SIG-M5 (cell line): ENCODE measurements at places on chromosomes 11 and 22.

DNA sequence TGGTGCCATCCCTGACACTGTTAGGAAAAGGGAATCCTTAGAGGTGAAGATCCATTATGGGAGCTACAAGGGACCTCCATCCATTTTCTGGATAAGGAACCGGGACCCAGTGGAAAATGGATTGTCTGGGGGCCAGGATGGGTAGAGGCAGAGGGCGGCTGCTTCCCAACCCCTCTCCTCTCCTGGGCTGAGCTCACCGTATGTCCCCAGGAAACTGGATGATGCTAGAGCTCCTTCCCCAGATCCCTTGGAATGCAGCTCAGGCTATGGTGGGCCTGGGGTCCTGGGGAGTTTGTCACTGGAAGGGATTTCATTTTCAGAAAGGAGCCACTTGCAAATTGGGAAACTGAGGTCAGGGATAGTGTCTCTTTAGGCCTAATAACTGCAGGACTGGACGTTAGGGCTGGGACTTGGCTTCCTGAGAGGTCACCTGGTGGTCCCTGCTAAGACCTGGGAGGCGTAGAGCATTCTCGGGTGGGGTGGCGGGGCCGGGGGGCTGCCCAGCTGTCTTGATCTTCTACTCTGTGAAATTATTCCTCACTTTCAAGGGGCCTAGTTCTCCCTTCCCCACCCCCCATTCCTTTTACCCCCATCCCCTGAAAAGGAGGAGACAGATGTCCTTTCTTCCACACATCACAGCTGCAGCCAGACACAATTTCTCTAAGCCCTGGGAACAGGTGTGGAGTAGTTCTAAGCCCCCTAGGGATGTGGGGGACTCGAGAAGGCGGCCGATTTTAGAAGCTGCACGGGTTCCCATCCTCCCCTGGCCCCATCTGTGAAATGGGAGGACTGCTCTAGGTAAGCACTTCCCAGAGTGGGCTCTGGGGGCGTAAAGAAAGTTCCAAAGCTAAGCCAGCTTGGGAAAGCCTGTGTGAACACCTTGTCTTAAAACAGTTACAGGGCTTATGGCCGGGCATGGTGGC lies 99.8 kb downstream of the PKNOX2 start:
- DNase-seq = no peak

DNA sequence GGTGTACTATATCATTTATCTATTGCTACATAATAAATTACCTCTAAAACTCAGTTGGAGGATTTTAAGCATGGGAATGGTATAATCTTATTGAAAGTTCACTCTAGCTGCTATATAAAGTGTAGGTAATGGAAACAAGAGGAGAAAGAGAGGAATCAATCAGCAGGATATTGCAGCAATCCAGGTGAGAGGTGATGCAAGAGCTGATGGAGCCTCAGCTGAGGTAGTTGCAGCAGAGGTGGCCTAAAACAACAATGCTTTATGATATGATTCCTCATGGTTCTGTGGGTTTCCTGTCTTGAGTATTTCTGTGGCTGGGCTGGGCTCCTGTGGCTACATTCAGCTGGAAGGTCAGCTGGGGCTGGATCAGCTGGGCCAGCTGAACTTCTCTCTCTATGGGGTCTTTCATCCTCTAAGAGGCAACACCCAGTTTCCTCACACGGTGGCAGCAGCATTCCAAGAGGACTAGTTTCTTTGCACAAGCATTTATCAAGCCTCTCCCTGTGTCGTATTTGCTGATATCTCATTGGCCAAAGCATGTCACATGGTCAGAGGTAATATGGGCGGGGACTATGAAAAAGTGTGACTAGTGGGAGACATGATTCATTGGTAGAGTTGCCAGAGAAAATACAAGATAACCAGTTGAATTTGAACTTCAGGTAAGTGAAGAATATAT lies 135.4 kb upstream of the LARGE1 start:
- no peak for DNase-seq

DNA sequence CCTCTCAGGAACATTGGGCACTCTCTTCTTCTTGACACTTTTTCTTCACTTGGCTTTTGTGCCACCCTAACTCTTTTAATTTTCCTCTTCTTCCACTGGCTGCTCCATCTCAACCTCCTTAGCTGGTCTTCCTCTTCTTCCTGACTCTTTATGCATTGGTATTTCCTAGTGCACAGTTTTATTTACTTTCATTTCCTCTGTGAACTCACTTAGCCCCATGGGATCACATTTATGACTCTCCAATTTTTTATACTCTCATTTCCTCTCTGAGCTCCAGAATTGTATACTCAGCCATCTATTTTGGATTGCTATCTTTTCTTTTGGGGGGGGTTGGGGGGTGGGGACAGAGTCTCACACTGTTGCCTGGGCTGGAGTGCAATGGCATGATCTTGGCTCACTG lies 38.5 kb upstream of the LARGE1 start:
- no peak for DNase-seq

DNA sequence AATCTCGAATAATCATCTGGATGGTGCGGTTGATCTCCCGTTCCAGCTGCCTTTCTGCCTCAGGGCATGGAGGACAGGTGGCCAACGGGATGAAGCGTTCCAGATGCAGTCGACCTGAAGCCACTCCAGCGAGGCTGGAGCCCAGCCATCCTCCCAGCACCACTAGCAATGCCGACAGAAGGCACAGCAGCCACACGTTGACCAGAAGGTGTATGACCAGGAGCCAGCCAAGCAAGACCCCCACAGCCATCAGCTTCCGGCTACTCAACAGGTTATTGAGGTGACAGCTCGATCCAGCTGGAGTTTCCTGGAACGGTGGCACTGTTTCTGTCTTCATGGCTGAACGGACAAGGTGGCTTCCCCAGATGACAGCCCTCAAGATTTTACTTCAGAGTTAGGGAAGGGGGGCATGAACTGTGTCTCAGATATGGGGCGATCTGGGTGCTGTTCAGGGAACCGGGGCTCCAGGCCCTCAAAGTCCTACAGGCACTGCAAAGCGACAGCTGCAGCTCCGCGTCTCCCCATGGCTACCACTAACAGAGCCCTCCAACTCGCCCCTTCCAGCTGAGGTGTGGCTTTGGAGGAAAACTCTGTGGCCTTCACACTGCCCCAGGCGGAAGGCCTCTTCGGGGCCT lies 559 bp downstream of the SNX19 start:
- DNase-seq = no peak

GRCh38 chr11:64234647-64235379 lies 429 bp downstream of the VEGFB start:
- DNase-seq = no peak

GRCh38 chr22:27531782-27532530 lies 269.6 kb downstream of the MN1 start:
- DNase-seq = no peak

- no peak for DNase-seq
Observed at GRCh38 chr11:125242141-125242775, 77.7 kb downstream of the PKNOX2 start.

DNA sequence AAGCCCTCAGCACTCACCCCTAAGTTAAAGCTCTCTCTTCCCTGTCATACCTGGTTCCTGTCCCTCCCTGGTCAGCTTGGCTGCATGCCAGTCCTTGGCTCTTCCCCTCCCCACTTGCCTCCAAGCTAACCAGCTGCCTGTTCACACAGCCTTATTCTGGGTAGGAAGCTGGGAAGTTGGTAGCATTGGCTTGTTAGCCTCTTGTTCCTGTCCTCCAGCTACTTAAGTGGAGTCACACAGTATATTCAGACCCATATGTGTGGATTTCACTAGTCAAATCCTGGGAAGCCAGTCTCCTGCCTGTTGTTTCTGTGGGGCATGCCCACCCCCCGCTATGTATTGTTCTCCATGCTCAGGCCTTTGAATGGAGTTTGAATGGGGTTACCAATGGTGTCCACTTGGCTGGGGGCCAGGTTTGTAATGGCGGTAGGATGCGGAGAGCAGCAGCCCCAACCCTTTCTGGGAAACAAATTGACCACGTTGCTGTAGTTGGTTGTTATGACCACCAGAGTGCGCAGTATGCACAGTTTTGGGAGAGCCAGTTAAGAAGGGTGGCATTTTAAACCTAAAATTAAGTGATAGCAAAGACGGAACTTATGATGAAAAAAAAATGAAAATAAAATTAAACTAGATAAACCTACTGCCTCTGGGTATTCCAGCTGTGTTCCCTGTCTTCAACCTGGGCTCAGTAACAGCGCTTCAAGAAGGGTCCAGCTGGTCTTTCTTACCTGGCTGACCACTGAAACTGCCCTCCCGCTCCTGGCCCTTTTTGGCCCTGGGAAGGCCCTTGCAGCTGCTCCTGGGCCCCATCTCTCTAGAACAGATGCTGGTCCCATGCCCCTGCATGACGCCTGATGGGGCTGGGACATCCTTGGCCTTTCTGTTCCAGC lies 10.7 kb upstream of the RPS3 start:
- no peak for DNase-seq

DNA sequence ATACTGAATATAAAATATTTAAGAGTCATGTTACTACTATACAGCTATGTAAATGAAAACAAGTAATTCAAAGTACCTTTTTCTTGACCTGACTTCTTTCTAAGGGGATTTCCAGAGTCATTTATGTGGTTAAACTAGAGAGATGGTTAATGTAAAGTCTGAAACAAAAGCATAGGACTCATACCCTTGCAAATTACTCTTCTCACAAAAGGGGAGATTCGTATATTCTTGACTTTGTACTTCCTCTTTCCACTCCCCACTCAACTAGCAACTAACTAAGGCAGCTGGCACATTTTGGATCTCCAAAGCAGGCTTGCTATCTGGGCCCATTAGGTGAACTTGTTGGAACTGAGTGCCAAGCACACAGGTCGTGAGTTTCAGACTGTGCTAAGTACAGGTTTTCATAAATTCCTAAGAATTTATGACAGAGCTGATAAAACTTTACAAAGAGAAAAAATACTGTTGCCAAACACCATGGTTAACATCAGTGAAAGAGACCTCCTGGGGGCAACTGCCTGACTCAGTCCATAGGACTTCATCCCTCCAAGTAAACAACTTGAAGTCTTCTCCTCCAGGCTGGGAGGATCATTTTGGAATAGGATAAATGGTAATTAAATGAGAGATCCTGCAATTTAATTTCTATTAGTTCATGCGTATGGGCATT lies 77.0 kb upstream of the DDI1 start:
- no peak for DNase-seq

- no peak for DNase-seq
Observed at GRCh38 chr11:45847911-45848316, 639 bp downstream of the CRY2 start.

- no peak for DNase-seq
Observed at GRCh38 chr11:1073261-1073724, 1.4 kb upstream of the MUC2 start.

DNA sequence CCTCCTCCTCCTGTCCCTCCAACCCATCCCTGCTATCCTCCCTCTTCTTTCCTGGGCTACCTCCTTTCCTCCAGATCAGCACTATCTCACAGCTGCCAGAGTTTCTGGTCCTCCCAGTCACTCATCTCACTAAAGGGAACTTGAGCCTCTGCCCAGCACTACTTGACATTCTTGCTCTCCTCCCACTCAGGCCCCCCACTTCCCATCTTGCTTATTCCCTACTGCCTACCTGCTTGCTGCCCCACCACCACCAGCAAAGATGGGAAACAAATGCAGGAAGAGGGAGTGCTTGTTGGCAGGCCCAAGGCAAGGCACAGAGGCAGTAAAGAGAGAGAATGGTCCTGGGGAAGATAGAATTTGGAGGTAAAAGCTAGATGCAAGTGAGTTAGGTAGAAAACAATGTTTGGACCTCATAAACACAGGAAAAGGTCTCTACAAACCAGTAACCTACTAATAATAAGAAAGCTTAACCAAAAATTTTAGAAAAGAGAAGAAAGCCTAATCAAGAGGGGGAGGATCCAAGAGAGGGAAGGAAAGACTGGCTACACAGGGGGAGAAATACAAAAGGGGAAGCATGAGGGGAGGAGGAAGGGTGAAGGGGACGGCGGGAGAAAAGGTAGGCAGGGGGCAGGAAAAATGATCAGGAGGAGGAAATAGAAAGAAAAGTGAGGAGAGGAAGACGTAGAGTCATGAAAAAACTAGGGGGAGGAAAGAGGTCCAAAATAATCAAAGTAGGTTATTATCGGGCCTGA lies 63.6 kb downstream of the PAK1 start:
- DNase-seq = no peak
